Chondrocyte (in vitro differentiated cells): ENCODE measurements at places on chromosomes 4 and X. TPM values are rescaled to one million over a fixed set of nuclear protein-coding genes. Genes with fewer than 3 reads are reported as not detected.

GRCh38 chr4:79164907-79165610 is 160.8 kb downstream of the NAA11 start:
- no peak overlapping the region for H3K4me3 ChIP-seq
- no peak for DNase-seq
- no peak overlapping the region for H3K27ac ChIP-seq

GRCh38 chr4:182837831-182838230 is 79.4 kb downstream of the DCTD start:
- no peak overlapping the region for H3K4me3 ChIP-seq
- H3K36me3 ChIP-seq: no peaks in the 10 kb centered on the region
- no peaks in the 10 kb centered on the region for H3K4me1 ChIP-seq
- no peak overlapping the region for H3K27ac ChIP-seq
- no peak for DNase-seq

DNA sequence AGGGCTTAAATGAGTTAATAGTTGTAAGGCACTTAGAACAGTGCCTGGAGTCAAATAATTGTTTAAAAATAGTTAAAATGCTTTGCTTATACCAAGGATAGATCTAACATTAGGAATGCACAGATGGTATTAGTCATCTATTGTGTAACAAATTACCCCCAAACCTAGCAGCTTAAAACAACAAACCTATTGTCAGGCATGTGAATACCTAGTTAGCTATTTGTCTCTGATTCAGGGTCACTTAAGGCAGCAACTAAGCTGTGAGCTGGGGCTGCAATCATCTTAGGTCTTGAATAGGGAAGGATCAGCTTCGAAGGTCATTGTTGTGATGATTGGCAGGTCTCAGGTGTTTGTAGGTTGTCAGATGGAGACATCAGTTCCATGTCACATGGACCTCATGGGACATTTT is 42.4 kb upstream of the AGA start:
- no peak overlapping the region for H3K27ac ChIP-seq
- no peak overlapping the region for H3K4me3 ChIP-seq

- H3K27me3 ChIP-seq: peaks cover 3% of the 10 kb centered on the region
- no peak within 1 kb of the TSS for H3K27ac ChIP-seq
- peak within 1 kb of the TSS; percentile 28 for H3K4me3 ChIP-seq
- H3K36me3 ChIP-seq: no peaks in the 10 kb centered on the region
Observed at GRCh38 chr4:1792832-1793495, at the start of gene FGFR3. TSS of gene FGFR3 (plus strand) at chr4:1793293. CDS start at chr4:1793935, 642 bp downstream.

GRCh38 chr4:60948008-60948407 is 252.1 kb upstream of the ADGRL3 start:
- no peaks in the 10 kb centered on the region for H3K36me3 ChIP-seq
- H3K4me3 ChIP-seq: no peak overlapping the region
- DNase-seq: no peak
- H3K27ac ChIP-seq: no peak overlapping the region

CCDC110 gene
- total RNA-seq: 2.3 to 5.4 TPM (median 3.7 TPM) in 3 replicates

DNA sequence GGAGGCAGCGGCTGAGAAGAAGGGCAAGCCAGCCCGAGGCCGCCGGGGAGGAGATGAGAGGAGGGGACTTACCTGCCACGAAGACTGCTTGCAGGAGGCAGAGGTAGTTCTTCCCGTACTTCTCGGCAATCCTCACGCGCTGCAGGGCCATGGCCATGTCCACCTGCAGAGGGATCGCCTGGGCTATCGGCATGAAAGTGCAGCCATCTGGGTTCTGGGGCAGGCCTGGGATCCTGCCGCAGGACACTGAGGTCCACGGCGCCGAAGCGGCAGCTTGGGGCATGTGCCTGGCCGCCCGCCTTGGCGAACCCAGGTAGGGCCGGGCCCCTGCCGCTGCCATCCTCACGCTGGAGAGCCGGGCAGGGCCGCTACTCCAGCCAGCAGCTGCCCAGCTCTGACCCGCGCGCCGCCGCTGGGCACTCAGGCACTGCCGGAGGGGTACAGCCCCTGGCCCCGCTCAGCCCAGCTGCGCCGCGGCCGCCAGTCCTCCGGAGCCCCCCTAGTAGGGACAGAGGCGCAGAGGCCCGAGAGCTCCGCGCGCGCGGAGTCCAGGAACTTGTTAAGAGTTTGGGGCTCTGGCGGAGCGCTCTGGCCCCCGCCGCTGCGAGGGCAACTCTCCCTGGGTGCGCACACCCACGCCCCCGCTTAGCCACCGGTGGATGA is 16.0 kb downstream of the MCF2 start:
- no peaks in the 10 kb centered on the region for H3K36me3 ChIP-seq
- peak; percentile 77 for DNase-seq
- peaks cover 17% of the 10 kb centered on the region for H3K27me3 ChIP-seq

DNA sequence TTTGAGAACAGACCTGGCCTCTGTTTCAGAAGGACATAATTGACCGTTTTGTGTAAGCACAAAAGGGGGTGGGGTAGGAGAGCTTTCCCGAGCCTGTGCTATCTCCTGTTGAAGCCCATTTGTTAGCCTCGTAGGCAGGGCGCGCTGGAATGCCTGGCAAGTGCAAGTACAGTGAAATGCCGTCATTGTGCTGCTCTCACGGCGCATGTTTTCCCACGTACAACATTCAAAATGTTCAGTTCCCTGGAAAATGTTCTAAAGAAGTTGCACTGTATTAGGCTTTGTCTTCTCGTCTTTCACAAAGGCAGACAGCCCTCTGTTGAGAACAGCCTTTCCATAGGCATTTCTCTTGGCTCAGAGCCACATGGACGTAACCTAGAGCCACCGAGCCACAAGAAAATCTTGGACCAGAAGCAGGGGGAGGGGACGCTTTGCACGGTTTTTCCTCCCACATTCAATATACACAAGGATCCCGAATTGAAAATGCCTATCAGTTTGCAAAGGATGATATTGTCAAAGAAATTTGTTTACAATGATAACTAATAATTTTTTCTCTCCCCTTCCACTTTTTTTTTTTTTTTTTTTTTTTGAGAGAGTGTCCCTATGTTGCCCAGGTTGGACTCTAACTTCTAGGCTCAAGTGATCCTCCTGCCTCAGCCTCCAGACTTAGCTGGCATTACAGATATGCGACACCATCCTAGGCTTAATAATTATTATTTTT is 54.6 kb upstream of the RAPGEF2 start:
- H3K27ac ChIP-seq: peak overlapping the region; percentile 59
- no peaks in the 10 kb centered on the region for H3K27me3 ChIP-seq
- no peak for DNase-seq
- H3K36me3 ChIP-seq: no peaks in the 10 kb centered on the region
- peaks cover 34% of the 10 kb centered on the region for H3K4me1 ChIP-seq

DNA sequence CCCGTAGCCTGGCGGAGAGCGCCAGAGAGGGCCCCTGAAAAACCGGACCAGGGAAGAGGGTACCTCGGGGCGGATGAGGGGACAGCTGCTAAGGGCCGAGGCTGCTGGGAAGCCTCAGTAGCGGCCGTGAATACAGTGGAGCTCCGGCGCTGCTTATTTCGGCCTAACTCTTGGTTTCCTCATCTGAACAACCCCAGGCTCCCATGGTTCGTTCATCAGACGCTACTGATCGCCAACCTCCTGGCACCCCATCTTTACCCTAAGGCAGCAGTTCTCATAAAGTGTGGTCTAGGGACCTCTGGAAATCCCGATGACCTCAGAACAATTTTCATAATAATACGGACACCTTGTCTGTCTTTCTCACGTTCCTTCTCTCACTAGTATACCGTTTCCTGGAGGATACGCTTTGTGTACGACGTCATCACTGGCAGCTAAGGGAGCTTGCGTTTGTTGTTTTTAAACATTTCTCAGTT is 645 bp upstream of the RAB28 start:
- DNase-seq: no peak
- peak overlapping the region; percentile 85 for H3K4me3 ChIP-seq
- no peaks in the 10 kb centered on the region for H3K27me3 ChIP-seq
- peaks cover 25% of the 10 kb centered on the region for H3K4me1 ChIP-seq
- peak overlapping the region; percentile 100 for H3K27ac ChIP-seq

DNA sequence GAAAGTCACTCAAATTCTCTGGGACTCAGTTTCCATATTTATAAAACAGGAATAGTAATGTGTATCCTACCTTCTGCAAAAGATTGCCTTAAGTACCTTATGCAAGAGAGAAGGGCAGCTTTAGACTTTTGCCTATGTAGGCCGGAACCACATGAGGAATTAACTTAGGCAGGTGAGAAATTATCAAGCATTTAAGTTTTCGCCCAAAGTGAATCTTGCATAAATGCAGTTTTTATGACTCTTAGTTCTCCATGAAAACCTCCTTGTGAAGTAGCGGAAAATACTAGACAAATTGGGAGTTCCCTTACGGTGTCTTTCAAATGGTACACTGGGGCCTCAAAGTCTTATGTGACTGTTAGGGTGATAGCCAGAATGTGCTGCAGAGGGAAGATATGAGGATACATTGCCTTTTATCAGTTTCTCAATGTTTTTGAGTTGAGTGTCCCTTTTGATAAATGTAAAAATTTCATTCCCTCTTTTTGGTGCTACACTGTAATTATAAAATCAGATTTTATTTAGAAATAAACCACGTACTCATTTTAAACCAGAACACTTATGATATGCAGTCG is 2.6 kb downstream of the SH2D1A start:
- no peaks in the 10 kb centered on the region for H3K4me1 ChIP-seq
- H3K36me3 ChIP-seq: no peaks in the 10 kb centered on the region
- H3K27ac ChIP-seq: no peak overlapping the region

- no peaks in the 10 kb centered on the region for H3K27me3 ChIP-seq
- DNase-seq: no peak
- no peaks in the 10 kb centered on the region for H3K36me3 ChIP-seq
- H3K4me1 ChIP-seq: peaks cover 19% of the 10 kb centered on the region
Observed at GRCh38 chr4:94877973-94878372, 120.2 kb downstream of the BMPR1B start.

GRCh38 chrX:130299279-130300009 is 30.7 kb upstream of the ZNF280C start:
- peaks cover 17% of the 10 kb centered on the region for H3K4me1 ChIP-seq
- no peak overlapping the region for H3K27ac ChIP-seq
- no peak for DNase-seq
- no peak overlapping the region for H3K4me3 ChIP-seq

DNA sequence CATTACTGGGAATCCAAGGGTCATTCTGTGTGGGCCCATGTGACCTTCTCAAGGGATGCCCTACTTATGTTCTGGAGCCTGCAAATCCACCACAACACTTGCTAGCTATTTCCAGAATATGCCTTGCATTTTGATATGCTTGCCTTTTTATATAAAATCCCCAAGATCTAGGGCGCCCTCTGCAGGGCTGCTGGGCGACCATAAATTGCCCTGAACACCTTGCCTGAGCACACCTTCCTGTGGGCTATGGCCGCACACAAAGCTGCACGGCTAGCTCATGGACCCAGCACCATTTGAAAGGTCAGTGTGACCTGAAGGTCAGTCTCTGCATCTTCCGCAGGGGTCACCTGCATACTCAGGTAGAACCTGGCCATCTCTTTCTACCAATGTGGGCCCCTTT is 311.7 kb downstream of the NLGN4X start:
- no peaks in the 10 kb centered on the region for H3K4me1 ChIP-seq
- H3K4me3 ChIP-seq: no peak overlapping the region
- no peak overlapping the region for H3K27ac ChIP-seq
- DNase-seq: no peak
- H3K36me3 ChIP-seq: no peaks in the 10 kb centered on the region

DNA sequence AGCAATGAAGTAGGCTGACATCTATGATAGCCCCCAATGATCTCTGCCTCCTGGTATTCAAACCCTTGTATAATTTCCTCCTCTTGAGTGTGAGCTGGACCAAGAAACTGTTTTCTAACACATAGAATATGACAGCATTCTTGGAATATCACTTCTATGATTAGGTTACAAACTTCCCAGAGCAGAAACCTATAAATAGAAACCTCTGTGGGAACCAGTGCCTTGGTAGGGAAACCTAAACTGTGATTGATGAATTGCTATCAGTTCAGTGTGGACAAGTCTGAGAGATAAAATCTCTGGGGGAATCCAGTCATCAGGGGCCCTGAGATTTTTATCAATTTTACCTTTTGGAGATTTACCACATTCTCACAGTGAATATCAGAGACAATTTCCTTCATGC is 756.5 kb upstream of the AGA start:
- H3K36me3 ChIP-seq: no peaks in the 10 kb centered on the region
- peaks cover 16% of the 10 kb centered on the region for H3K4me1 ChIP-seq
- DNase-seq: no peak
- H3K27ac ChIP-seq: peak overlapping the region; percentile 52

- DNase-seq: no peak
- H3K27ac ChIP-seq: no peak overlapping the region
- peaks cover 2% of the 10 kb centered on the region for H3K36me3 ChIP-seq
- no peak overlapping the region for H3K4me3 ChIP-seq
- H3K4me1 ChIP-seq: peaks cover 16% of the 10 kb centered on the region
Observed at GRCh38 chr4:3655963-3656362, 110.2 kb upstream of the ADRA2C start.

ZBTB33 gene
- total RNA-seq: 10.5 to 11.8 TPM (median 11.2 TPM) in 3 replicates

MAGEA6 gene
- total RNA-seq: not detected in 3 replicates

- H3K27ac ChIP-seq: no peak overlapping the region
- H3K27me3 ChIP-seq: no peaks in the 10 kb centered on the region
- no peaks in the 10 kb centered on the region for H3K36me3 ChIP-seq
- peaks cover 35% of the 10 kb centered on the region for H3K4me1 ChIP-seq
- H3K4me3 ChIP-seq: no peak overlapping the region
Observed at GRCh38 chrX:133054761-133055405, 42.0 kb downstream of the USP26 start.

CENPVL1 gene
- not detected in 3 replicates for total RNA-seq
